NCI-H345 (cell line): ENCODE measurements at places on chromosomes 3 and 15.

DNA sequence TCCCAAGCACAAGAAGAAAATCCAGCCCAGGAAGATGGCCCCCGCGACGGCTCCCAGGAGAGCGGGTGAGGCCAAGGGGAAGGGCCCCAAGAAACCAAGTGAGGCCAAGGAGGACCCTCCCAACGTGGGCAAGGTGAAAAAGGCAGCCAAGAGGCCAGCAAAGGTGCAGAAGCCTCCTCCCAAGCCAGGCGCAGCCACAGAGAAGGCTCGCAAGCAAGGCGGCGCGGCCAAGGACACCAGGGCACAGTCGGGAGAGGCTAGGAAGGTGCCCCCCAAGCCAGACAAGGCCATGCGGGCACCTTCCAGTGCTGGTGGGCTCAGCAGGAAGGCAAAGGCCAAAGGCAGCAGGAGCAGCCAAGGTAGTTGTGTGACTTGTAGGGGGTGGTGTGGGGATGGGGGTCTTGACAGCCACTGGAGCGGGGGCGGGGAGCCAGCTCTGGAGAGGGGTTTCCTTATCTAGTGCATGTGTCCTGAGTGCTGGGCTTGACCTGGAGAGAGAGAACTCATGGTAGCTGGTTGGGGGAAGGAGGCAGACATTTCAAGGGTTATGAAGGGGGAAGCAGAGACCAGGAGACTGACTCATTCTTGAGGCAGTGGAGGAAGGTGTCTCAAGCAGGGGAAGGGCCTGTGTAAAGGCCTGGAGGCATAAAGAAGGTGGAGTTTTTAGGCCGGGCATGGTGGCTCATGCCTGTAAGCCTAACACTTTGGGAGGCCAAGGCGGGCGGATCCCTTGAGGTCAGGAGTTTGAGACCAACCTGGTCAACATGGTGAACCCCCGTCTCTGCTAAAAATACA is 6.2 kb downstream of the H1-8 start:
- no peak for DNase-seq

GRCh38 chr3:16467393-16467792 is 46.1 kb downstream of the RFTN1 start:
- no peak for DNase-seq

GRCh38 chr15:80536231-80536630 is 132.0 kb downstream of the ARNT2 start:
- DNase-seq: peak; percentile 79

DNA sequence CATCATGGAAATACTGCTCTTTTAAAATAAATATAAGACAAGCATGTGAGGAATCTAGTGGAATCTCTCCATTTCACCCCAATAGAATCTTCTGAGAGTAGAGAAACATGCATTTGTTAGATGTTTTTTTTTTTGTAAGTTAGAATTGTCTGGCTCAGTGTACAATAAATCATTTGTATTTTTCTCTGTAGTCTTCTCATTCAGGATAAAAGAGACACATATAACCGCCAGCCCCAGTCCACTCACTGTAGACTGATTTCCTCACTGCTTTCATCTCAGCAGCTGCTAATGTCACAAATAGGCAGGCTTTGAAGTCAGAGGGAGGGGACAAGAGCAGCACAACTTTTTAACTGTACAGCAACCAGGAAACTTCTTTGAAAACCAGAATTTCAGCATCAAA is 140.2 kb upstream of the RBMS3 start:
- no peak for DNase-seq

DNA sequence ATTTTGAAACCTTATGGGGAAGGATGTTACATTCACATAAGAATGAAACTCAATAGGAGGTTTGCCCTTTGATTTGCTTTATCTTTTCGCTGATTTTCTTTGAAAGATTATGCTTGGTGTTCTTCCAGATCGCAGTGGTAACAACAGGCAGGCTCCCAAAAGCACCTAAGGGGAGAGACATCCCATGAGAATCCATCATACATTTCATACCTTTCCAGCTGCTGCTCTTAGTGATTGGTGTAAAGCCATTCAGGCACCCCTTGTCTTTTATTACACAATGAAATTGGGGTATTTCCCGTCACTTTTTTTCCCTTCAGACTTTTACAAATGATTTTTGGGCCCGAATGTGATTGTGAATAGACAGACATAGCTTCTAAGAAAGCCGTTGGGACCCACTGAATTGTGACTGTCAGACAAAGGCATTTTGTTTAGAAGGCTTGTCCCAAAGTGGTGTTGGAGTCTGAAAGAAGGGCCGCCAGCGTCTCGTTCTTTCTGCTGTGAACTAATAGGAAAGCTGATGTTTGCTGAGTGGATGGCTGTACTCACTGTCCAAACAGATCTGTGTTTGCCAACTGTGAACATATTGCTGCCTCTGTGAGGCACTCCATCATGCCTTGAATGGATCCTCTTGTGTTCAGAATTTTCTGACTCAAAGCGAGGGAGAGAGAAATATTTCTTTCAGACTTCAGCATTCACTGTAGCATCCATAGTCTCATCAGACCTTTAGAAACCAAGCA is 164.3 kb downstream of the FNDC3B start:
- peak; percentile 16 for DNase-seq

DNA sequence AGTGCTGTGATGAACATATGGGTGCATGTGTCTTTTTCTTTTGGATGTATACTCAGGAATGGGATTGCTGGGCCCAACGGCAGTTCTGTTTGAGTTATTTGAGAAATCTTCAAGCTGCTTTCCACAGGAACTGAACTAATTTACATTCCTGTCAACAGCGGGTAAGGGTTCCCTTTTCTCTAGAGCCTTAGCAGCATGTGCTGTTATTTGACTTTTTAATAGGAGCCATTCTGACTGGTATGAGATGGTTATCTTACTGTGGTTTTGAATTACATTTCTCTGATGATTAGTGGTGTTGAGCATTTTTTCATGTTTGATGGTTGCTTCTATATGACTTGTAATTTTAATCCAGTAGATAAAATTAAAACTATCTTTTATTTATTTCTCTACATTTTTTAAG is 1168.6 kb upstream of the ALCAM start:
- DNase-seq: no peak

GRCh38 chr15:80953001-80953952 is 36.3 kb downstream of the MESD start:
- no peak for DNase-seq

GRCh38 chr3:178325330-178325729 is 210.9 kb upstream of the KCNMB2 start:
- DNase-seq: peak; percentile 44

GRCh38 chr3:131053043-131053859 is 26.6 kb downstream of the NEK11 start:
- DNase-seq: no peak

DNA sequence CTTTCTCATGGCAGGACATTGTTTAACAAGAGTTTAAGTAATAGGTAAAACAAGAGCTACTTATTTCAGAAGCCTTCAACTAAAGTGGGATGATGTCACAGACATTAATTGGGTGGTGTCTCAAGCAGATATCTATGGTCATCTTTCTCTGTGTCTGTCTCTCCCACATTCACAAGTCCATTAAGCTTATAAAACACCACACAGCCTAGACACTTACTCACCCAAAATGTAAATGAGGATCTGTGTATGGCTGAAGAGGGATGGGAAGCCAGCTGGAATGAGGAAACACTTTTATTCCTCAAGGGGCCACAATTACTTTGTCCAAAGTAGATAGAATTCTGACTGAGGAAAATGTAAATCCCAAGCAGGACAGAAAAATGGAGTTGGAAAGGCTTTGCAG is 183.8 kb downstream of the THRB start:
- DNase-seq: no peak

DNA sequence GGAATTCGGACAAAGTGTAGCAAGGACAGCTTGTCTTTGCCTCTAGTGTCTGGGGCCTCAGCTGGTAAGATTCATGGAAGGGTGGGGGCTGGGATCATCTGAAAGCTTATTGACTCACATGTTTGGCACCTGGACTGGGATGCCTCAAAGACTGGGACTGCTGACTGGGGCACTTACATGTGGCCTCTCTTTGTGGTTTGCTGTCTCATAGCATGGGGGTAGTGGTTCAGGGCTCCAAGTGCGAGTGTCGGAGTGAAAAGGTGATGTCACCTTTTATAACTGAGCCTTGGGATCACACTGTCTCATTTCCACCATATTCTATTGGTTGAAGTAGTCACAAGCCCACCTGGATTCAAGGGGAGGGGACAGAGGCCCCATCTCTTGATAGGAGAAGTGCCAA is 6.8 kb downstream of the MFSD1 start:
- DNase-seq: no peak

DNA sequence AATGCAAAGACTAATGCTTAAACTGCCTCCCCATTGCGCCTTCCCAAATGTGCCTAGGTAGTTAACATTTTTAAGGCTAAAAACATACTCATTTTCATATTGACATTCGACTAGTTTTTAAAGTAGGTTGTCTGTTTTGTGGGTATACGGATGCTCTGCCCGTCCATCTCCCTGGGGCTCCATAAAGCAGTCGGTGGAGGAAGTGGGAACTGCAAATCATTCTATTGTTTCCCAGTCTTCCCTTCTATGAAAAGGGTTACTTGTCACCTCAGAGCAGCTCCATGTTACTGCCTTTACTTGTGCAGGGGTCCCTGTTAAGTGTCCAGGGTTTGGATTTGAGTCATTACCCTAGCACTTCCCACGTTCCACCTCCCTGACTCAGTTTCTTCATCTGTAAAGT is 10.9 kb downstream of the CHCHD6 start:
- no peak for DNase-seq

DNA sequence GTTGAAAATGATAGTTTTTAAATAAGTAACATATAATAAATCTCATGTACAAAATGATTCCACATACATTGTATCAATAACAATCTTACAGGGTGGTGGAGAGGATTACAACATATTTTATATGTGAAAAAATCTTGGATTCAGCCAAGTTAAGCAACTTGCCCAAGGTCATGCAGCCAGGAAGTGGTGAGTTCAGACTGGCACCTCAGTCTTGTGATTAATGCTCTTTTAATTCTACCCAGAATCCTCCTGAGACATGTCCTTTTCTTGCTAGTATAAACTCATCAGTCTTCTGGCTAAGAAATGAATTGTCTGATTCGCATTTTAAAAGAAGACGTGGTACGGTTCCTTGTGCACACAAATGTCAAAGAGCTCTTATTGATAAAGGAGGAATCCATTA is 4.5 kb upstream of the MYRIP start:
- no peak for DNase-seq

GRCh38 chr15:70741677-70742293 is 21.6 kb downstream of the UACA start:
- no peak for DNase-seq

- DNase-seq: peak; percentile 84
Measured at GRCh38 chr3:14371573-14372474, 30.6 kb upstream of the SLC6A6 start.

DNA sequence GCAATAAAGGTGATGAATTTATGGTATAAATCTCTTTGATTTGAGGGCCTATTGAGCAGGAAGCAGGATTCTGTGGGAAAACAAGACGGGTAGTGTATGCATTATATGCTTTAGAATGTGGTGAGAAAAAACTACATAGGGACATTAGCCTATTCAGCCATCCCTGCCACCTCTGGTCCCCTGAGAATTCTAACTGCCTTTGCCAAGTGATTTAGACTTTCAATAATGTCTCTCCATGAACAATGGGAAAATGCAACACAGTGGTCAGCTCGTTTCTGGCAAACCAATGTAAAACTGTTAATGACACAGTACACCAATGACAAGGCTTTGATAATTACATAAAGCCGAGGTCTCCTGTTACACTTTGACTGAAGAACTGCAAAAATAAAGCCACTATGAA is 314.7 kb upstream of the CNTN4 start:
- no peak for DNase-seq

DNA sequence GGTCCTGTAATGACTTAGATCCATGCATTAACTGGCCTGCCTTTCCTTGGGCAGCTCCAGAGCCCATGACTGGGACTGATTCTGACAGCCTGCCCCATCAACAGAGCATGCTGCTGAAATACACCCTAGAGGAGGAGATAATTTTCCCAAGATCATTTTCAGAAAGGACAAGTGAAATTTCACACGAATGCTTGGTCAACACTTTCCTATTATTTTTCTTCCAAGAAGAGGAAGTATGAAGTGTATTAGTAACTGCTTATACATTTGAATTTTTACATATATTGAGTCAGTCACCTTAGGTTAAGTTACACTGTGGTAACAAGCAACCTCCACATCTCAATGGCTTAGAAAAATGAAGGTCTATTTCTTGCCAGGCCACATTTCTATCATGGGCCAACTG is 9.7 kb upstream of the NMNAT3 start:
- no peak for DNase-seq

DNA sequence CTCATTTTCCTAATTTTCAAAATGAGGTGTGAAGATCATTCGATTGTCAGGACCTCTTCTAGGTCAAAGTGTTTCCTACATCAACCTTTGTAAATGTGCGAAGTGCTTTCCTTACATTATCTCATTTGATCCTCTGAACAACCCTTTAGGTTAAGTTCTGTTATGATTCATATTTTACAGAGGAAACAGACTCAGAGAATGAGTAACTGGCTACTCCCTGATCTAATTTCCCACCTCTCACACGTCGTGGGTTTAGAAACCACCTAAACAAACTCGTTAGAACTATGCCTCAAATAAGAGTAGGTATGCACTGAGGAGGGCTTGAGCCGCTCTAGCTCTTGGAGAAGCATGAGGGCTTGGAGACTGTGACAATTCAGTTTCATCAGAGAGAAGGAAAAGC is 148.6 kb downstream of the CD47 start:
- no peak for DNase-seq

- no peak for DNase-seq
Measured at GRCh38 chr3:181497358-181497757, 214.4 kb upstream of the SOX2 start.

DNA sequence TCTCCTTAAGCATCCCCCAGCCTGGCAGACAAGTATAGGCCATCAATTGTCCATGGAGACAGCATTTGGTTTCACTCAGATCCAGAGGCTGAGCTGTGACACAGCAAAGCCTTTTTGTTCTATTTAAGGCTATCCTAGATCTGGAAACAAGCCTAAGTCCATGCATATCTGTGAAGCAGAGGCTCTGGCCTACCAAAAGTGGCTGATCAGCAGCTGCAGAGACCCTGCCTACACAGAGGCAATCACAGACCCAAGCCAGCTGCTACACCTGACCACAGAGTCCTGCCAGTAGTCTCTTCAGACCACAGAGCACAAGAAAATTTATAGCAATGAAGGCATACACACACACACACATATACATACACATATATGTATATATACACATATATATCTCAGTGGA is 501.7 kb upstream of the ARPP21 start:
- no peak for DNase-seq

GRCh38 chr3:18825665-18826064 is 322.6 kb upstream of the KCNH8 start:
- no peak for DNase-seq

DNA sequence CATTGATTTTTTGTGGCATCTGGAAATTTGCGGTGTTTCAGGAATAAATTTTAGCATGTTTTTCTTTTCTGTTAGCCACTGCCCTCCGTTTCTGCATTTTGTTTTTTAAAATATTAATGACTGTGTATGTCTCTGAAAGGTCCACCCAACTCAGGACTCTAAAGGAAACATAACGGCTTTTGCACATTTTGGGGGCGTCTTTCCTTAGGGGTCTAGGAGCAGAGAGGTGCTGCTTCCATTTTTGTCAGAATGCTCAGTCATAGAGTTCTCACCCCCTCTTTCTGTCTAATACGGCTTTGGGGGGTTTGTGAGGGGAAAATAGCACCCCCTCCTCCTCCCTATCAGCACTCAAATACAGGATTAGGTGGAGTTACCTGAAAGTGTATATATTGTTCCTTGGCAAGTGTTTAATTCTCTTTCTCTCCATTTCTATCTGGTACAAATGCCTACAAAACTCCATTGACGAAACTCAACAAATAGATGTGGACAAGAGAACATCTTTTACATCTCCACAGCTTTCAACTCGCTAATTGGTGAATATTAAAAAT is 219.4 kb downstream of the MEIS2 start:
- no peak for DNase-seq

- DNase-seq: peak; percentile 65
Measured at GRCh38 chr3:354432-354831, 157.9 kb downstream of the CHL1 start.
